Dorsolateral prefrontal cortex (tissue), 122 donors: ENCODE measurements at places on chromosomes 1 and 21.

DNA sequence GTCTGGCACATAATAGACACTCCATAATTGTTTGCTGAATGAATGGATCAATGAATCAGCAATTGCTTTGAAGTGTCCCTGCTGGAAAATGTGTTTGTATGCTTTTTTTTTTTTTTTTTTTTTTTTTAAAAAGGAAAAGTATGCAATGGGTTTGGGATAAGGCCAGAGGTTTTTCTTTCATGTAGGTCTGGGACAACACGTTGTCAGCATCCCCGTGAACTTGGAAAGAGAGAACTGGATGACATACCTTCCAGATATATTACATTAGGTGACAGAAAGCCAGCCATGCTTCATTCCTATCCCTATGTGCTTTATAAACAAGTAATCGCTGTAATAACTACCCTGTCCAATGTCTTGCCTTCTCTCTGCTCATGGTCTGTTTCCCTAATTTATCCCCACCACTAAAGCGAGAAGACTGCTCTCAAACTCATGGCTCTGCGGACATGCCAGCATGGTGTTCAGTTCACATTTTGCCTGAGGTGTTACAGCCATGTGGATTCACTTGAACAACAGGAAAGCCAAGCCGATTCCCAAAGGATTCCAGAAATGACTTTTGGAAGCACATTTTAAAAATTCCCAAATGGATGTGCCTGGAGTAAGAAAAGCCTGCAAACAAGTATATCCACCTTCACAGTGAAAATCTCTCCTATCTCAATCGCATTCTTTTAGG lies 34.8 kb upstream of the GREM2 start:
- no peak for DNase-seq

- no peak for DNase-seq
Observed at GRCh38 chr1:24098943-24099638, 12.8 kb downstream of the MYOM3 start.

GRCh38 chr1:209720326-209720725 lies 15.7 kb downstream of the HSD11B1 start:
- no peak for DNase-seq

DNA sequence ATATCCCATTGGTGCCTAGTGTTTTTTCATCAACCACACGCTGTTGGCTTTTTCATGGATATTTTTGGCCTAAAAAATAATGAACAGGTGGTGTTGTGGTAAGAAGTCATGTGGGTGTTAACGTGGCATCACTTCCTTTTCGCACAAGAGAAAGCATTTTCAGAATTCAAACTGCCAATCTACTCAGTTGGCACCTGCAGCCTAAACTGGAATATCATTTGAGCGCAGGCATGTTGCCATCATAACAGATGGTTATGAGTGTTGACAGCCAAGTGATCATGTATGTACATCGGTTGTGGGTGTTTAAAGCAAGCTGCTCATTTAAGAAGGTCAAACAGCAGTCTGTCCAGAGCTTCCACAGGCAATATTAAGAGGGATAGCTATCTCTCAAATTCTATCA lies 1963.0 kb downstream of the NCAM2 start:
- DNase-seq, result no peak

DNA sequence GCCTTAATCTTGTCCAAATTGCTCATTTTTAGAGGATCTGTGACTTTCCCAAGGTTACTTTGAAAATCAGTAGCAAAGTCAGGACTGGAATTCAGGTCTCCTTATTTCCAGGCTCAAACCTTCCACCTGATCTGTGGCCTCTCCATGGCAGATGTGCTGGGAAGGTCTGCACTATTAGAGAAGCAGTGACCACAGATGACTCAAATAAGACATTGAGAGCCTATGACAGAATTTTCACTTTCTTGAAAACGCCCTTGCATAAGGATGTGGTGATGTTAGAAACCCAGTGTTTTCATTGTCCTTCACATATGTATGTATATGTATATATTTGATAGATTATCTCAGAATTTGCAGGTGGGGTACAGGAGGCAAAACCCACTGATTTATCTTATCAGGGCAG lies 45.3 kb downstream of the TTC39A start:
- DNase-seq, result no peak

DNA sequence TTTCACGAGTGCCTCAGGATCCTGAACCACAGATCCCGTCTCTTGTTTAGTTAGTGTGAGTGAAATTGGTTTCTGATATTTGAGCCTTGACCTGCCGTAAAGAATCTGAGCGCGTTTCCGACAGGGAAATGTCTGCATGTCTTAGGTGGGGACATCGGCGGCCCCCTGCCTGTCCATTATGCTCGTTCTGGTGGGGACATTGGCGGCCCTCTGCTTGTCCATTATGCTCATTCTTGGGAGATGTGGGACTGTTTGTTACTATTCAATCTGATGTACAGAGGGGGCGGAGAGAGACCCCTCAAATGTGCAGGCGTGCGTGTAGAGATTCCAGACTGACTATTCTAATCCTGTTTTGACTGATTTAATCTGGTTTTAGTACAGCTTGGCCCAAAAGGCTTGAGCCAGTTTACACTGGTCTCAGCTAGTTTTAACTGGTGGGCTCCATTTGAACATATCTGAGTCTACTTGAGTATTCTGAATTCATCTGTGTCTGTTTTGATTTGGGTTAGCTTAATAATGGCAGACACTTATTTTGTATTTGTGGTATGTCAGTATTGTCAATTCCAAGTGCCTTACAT lies 6.6 kb upstream of the TINAGL1 start:
- no peak for DNase-seq

DNA sequence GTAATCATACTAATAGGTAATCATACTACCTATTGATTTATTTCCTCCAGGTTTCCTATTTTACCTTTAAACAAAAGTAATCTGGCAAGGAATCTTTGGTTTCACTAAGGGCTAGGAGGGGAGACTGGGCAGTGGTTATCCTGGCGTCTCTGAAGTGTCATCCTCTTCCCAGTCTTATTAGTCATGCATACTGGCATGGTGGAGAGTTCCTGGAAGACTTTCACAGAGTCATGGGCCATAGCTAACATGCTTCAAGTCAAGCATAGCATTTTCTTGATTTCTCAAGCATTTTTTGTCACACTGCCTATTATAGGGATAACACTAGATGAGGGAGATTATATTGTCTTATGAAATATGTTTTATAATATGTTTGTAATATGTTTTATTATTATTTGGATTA lies 64.0 kb upstream of the ASB17 start:
- no peak for DNase-seq

GRCh38 chr1:47752559-47752958 lies 244.6 kb downstream of the TRABD2B start:
- no peak for DNase-seq

DNA sequence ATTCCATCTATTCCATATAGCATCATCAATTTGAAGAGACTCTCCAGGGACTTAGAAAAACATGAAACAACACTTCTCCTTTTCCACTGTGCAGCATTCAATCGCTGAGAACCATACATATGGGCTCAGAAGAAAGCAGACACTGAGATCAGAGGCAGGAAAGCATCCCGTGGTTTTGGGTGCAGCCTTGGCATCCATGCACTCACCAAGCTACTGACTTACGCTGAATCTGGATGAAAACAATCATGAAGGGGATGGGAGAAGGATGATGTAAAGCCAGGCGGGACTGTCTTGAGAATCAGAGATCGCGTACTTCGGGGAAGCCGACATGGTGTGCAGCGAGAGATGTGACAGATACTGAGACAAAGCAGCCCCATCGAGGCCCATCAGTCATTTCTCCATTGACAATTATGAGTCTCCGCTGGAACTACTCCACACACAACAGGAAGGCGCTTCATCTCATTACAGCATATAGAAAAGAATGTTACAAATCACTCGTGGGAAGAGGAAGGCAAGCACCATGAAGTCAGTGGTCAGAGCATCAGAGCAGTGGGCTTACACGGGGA lies 2.3 kb upstream of the TIAM1 start:
- DNase-seq, result no peak

GRCh38 chr1:151947140-151947539 lies 37.8 kb upstream of the THEM4 start:
- no peak for DNase-seq

GRCh38 chr1:240572328-240572727 lies 39.6 kb downstream of the GREM2 start:
- DNase-seq, result no peak

- DNase-seq, result no peak
Observed at GRCh38 chr21:42226626-42227025, 7.7 kb downstream of the ABCG1 start.

GRCh38 chr1:51656374-51656773 lies 39.5 kb downstream of the OSBPL9 start:
- DNase-seq, result no peak

- no peak for DNase-seq
Observed at GRCh38 chr21:38649120-38649519, 150.8 kb upstream of the ERG start.

GRCh38 chr1:104720741-104721140 lies 971.0 kb downstream of the AMY1C start:
- DNase-seq, result no peak

GRCh38 chr1:36133484-36133883 lies 8.5 kb upstream of the COL8A2 start:
- DNase-seq, result peak; percentile 52

DNA sequence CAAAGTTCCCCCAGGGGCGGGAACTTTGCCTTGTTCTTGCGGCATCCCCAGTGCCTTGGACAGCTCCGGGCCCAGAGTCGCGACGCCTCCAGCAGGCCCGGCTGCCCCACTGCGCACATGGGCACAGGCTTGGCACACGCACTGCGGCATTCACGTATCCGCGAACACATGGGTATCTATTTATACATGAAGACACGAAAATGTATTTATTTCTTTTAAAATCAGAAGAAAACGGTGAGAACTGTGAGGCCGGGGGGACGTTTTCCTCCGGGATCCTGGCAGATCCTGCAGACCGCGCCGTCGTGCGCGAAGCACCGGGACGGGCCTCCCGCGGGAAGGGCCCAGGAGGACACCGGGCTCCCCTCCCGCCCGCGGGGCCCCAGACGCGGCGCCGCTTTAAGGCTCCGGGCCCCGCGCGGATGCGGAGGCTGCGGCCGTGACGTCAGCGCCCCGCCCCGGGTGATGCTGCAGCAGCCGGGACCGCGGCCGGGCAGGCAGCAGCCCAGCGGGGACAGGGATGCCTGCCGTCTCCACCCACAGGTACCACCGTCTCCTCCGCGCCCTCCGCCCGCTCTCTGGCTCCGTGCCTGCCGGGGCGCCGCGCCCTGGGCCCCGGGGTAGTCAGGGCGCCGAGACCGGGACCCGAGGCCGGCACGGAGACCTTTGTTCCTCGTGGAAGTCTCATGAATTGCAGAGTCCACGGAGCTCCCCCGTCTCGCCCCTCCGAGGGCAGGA lies at the start of gene SLC45A1:
SLC45A1 (plus strand) TSS at position 468 of the 735 bp plus-strand sequence. CDS start 6,216 bp downstream, outside the sequence.
- DNase-seq, result peak; percentile 92

DNA sequence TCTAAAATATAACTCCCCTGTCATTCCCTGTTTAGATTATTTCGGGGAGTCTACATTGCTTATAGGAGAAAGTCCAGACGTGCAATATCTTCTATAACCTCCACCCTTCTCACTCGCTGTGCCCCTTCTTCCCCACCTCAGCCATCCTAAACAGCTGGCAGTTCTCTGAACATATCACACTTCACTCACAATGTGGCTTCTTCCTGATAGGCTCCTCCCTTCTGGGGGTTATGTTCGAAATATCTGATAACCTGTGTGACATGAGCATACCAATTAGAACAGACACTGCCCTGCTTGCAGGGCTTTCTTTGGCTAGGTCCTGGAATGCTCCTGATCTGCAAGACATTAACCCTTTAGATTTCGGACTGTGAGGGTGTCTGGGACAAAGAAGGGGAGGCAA lies 274.6 kb downstream of the NFIA start:
- no peak for DNase-seq

DNA sequence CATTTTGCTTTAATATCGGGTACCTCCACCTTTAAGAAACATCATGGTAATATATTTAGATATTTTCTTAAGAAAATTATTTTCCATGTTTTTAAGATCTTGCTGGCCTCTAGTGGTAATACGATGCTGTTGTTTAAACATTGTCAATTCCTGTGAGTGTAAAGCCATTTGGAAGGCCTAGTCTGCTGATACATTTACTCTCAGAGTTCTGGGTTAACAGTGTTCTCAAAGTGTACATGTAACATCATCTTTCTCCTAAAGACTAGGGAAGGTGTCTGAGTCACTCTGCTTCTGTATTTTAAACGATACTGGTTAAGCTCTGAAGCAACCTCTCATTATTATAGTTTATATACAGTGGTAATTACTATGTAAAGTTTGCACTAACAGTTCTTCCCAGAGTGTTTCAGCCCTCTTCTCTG lies 189.1 kb downstream of the RASAL2 start:
- DNase-seq, result no peak

DNA sequence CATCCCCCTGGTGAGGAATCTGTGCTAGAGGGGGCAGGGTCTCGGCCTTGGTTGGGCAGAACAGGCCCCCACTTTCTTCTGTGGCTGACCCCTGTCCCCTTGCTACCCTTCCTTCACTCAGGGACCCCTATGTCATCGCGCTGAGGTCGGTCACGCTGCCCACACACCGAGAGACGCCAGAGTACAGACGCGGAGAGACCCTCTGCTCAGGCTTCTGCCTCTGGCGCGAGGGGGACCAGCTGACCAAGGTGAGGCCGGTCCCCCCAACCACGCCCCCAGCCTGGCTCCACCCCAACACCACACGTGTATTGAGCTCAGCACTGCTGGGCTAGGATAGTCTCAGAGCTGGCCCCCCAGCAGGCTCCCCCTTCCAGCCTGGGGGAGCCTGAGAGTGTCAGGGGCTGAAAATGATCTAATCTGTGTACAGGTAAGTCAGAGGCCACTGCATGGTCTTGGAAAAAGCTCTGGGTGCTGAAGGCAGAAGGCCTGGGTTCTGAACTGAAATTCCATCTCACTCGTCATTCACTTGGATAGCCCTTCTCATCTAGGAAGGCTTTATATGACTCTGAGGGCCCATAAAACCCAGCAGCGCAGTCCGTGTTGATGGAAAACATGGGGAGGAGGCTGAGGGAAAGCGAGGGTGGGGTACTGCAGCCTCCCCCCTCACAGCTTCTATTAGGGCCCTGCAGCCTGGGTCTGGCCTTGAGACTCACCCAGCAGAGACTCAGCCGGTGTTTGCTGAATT lies 15.3 kb downstream of the FAM151A start:
- DNase-seq, result no peak

DNA sequence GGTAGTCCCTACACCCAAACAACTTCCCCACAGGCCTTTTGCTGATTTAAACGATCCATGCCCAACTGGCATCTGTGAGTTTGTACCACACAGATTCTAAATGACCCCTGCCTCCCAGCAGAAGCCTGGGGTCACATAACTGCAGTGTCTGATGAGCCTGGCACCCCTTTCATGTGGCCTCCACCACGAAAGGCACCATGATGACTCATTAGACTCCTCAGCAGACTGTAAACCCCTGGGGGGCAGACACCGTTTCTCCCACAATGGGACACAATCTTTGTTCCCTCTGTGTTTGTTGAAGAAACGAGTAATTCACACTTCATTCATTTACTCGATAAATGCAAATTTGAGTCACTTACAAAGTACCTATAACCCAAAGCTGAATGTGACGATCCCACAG lies 81.6 kb downstream of the CCDC185 start:
- DNase-seq, result no peak
